Astrocyte of the hippocampus (primary cell): ENCODE measurements at places on chromosomes 4 and X.

DNA sequence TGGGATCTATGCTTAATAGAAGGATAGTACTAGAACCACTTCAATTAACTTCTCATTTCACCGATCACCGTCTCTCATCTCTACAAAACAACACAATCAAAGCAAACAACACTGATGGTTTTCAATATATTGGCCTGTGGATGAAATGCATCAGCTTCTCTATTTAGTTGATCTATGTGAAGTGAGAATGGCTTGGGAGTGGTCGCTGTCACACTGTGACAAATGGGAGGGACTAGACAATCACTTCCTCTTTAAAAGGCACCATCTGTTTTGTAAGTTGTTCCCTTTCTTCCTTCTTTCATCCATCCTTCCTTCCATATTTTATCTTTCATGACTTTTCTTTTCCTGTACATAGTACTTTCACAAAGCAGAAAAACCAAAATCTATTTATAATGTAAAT, 23.9 kb upstream of the NWD2 start:
- no peak for DNase-seq

GRCh38 chrX:132271311-132271778, 52.1 kb upstream of the RAP2C start:
- no peak for DNase-seq

- no peak for DNase-seq
These were observed 59.7 kb upstream of the BEX4 start for GRCh38 chrX:103155201-103155600.

GRCh38 chr4:2871466-2871865, 27.8 kb downstream of the ADD1 start:
- DNase-seq, result no peak

DNA sequence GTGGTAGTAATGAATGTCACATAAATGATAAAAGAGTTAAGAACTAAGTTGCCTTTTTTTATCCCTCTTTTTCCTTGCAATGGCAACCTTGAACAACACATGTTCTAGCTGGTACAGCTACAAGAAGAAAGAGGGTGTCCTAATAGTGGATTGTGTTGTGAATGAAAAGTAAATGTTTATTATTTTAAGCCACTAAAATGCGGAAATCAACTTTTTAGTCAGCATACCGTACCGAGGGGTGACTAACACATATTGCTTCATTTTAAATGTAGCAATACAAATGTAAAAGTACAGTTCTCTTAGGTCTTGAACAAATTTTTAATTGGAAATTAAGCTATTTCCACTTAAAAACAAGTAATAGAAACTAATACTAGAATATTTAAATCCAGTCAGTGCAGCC, 17.7 kb upstream of the AP1AR start:
- DNase-seq, result no peak

DNA sequence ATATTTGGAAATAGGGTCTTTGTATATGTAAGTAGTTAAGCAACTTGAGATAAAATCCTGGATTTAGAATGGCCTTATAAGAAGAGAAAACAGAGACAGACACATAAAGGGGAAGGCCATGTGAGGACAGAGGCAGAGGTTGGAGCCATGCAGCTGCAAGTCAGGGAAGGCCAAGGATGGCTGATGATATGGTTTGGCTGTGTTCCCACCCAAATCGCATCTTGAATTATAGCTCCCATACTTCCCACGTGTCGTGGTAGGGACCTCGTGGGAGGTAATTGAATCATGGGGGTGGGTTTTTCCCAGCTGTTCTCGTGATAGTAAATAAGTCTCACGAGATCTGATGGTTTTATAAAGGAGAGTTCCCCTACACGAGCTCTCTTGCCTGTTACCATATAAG, 76.3 kb downstream of the STK32B start:
- DNase-seq, result no peak

- DNase-seq, result no peak
These were observed 3.7 kb upstream of the SPARCL1 start for GRCh38 chr4:87532907-87533306.
